Stimulated activated CD8-positive, alpha-beta memory T cell treated with anti-CD3 and anti-CD28 coated beads, Interleukin-7, amount 100 ng/mL, for 24 hours (primary cell): ENCODE measurements at places on chromosomes 3 and 15.

GRCh38 chr15:35690698-35691116 lies 144.7 kb upstream of the DPH6 start:
- DNase-seq = no peak

- DNase-seq = no peak
Measured at GRCh38 chr15:97082830-97083229, 752.3 kb downstream of the NR2F2 start.

DNA sequence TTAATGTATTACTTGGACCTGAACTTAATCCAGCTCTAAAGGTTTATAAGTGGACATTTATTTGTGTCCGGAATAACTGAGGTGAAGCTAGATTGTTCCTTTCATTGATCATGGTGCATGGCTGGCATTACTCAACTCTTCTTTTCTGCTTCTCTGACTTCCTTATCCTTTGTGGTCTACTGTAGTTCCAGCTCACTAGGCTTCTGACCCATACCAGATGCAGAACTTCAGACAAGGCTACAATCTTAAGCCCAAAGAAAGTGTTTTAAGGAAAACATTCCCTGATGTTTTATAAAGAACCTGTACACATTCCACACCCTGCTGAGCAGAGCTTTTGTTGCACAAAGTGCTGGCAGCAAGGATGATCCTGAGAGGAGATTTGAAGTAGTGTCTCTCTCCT lies 250.8 kb upstream of the TGFBR2 start:
- DNase-seq = no peak

DNA sequence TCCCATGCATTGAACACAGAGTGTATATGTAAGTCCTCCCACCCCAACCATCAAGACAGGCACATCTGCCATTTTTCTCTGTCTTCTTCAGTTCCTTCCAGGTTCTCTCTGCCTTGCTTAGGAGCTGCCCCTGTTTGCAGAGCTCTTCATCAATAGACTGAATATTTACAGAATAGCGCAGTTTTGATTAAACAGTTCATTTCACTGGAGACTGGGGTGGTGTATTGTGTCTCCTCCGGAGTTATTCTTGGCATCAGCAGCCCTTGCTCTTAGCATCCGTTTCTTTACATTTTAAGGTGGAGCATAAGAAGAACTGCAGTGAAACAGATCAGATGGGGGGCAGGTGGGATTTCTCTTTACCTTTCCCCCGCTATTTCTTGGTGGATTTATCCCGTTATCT lies 87.7 kb downstream of the LIPC start:
- DNase-seq = no peak

- no peak for DNase-seq
Measured at GRCh38 chr3:111919370-111920065, 59.3 kb upstream of the ABHD10 start.

- DNase-seq = no peak
Measured at GRCh38 chr3:10015461-10015904, 10.8 kb upstream of the FANCD2 start.

- DNase-seq = no peak
Measured at GRCh38 chr15:33163816-33164215, 30.7 kb downstream of the FMN1 start.

DNA sequence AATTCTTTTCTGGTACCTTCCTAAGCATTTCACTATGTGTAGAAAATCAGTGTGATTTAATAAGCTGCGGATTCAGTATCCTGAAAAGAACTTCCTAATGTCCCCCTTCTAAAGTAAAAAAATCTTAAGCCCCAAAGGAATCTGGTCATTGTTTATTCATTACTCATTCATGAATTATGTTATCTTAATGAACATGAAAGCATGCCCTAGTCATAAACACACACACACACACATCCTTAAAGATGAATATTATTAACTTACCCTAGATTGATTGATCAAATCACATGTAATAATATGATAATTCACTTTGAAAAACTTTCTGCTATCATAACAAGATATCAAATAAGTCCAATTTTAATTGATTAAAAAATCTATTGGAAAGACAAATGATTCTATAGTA lies 96.4 kb upstream of the BFSP2 start:
- DNase-seq = no peak

DNA sequence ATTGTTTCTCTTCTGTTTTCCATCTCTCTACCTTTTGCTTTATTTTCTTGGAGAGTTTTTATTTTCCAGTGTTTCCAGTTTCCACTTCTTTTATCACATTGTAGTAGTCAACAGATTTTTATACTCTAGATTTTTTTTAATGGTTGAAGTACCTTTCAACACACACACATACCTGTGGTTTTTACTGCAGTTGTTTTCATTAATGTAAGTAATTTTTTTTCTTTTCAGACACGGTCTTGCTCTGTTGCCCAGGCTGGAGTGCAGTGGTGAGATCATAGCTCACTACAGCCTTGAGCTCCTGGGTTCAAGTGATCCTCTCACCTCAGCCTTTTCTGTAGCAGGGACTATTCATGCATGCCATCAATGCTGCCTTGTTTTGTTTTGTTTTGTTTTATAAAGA lies 472.5 kb upstream of the SGO1 start:
- DNase-seq = no peak
